Activated T-helper 2 cell treated with anti-CD3 and anti-CD28 coated beads, Interferon-gamma antibody, Interleukin-2, Interleukin-4, amounts not matched to agents 10 μg/mL and 5 μg/mL and 100 μg/mL, durations not matched to agents 14 hours and 24 hours and 36 hours (primary cell): ENCODE measurements at places on chromosomes 2 and 18. TPM values are rescaled to one million over a fixed set of nuclear protein-coding genes. Genes with fewer than 3 reads are reported as not detected.

Gene GRP
- not detected in 2 replicates for total RNA-seq

Gene KLF7
- total RNA-seq: 16.6 and 19.3 TPM in 2 replicates

Gene SLC5A7
- total RNA-seq: not detected in 2 replicates

Gene PXDN
- 2.0 and 2.3 TPM in 2 replicates for total RNA-seq

Gene ITGA6
- 0.11 and 0.25 TPM in 2 replicates for total RNA-seq

Gene VWC2L
- not detected in 2 replicates for total RNA-seq

Gene CROCC2
- total RNA-seq: not detected in 2 replicates

Gene RAB6D
- total RNA-seq: 0.07 TPM in 1 of 2 replicates, not detected in the other

Gene IL36A
- total RNA-seq: 0.34 TPM in 1 of 2 replicates, not detected in the other

Gene RPL37A
- total RNA-seq: 3,117 and 3,296 TPM in 2 replicates

Gene SCYGR6
- total RNA-seq: not detected in 2 replicates

Gene STAT1
- 135 and 139 TPM in 2 replicates for total RNA-seq

Gene CCT4
- 360 and 367 TPM in 2 replicates for total RNA-seq

Gene FAM228A
- total RNA-seq: 0.21 TPM in 1 of 2 replicates, not detected in the other

Gene PRKAG3
- total RNA-seq: not detected in 2 replicates

GRCh38 chr18:38019292-38019691, 453.7 kb upstream of the CELF4 start:
- no peak for DNase-seq

GRCh38 chr2:30206461-30207430, 24.6 kb upstream of the LBH start:
- DNase-seq: no peak

- DNase-seq: no peak
These were observed 5.9 kb downstream of the MBOAT2 start for GRCh38 chr2:8997631-8998030.

- no peak for DNase-seq
These were observed 78.5 kb downstream of the FIGN start for GRCh38 chr2:163657281-163657656.

DNA sequence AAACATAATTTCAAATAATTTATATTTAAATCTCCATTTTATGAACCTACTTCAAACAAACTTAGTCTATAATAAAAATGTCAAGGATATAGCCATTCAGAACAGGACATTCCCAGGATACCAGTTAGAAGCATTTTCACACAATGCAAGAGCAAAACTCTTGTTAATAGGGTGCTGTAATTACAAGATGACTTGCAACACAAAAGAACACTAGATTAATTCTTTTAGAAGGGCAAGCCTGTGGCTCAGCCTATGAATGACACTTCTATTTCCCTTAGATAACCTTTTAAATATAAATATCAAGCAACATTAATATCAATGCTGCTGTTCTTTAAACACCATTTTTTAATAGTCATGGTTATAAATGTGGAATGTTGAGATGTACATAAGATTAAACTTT, 157.9 kb upstream of the SCN7A start:
- DNase-seq: no peak

DNA sequence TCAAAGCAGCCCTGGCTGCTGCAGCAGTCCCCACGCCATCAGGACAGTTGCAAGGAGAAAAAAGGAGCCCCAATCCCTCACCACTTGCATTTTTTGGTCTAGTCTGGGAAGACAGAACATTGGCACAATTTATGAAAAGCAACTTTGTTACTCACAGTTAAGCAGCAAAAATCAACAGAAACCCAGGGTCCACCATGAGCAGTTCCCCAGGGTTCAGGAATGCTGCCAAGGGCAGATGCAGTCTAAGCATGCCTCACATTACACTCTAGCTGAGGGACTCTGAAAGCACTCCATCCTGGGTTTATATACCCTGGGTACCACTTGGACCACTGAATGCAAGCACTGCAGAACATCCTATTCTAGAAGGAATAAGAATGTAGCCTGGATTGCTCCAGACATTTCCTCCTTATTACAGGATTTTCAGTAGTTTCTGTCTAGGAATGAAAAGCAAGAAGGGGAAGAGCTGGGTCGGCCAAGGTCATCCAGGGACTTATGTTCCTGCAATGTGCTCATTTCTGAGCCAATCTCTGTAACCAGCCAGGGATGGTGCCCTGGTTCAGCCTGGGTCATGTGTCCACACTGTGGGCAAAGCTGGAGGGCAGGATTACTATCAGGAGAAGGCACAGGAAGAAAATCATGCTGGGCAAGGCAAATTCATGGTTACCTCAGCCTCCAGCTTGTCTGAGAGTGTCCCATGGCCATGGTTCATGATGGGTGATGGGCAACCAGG, 19.5 kb upstream of the TMEM163 start:
- no peak for DNase-seq

DNA sequence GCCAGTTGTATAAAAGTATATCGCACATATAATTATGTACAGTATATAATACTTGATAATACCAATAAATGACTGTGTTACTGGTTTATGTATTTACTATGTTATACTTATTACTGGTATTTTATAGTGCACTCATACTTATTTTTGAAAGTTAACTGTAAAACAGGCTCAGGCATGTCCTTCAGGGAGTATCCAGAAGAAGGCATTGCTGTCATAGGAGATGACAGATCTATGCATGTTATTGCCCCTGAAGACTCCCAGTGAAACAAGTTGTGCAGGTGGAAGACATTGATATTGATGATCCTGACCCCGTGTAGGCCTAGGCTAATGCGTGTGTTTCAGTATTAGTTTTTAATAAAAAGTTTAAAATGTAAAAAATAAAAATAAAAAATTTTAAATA, 20.3 kb upstream of the ASXL3 start:
- no peak for DNase-seq

- DNase-seq: no peak
These were observed 49.4 kb upstream of the MCFD2 start for GRCh38 chr2:46964835-46965560.

- DNase-seq: no peak
These were observed 332.1 kb upstream of the ETAA1 start for GRCh38 chr2:67065046-67065445.

DNA sequence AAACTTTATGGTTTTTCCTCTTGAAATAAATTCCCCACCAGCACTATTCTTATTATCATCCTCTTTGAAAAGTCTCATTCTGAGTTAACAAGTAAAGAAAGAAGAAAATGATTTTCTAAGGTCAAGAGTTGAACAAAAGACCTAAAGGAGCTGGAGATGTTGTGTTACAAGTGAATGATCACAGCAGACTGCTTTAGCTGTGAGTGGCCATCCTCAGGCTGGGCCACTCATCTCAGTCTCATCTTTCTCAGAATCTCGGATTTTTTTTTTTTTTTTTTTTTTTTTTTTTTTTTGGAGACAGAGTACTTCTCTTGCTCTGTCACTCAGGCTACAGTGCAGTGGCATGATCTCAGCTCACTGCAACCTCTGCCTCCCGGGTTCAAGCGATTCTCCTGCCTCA, 133.3 kb downstream of the CDH2 start:
- no peak for DNase-seq

- DNase-seq: no peak
These were observed 55.6 kb upstream of the ACMSD start for GRCh38 chr2:134782792-134783191.

DNA sequence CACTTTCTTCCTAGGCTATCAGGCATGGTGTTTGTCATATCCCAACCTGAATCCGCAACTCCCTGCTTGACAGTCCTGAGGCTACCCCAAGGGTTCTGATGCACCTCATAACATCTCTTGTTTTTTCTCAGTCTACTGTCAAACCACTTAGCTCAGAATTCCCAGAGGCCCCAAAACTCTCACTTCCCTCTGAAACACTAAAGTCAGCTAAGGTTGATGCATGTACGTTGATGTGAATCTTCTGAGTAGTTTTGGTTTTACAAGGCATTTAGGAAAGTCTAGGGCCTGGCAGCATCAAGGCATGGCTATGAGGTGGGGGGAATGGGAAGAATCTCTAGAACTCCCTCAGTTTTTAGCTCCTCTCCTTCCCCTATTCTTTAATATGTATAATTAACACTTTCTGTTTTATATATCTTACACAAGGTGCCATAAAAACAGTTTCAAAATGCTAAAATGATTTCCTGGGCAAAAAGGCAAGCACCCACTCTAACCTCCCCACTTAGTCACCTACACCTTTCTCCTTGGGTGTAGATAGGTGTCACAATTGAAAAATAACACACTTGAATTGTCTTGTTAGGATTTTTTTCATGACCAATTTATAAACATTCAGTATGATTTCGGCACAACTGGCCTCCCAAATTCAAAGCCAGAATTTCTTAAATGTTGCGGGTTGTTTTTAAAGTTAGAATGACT, 71.4 kb upstream of the TANK start:
- DNase-seq: no peak

DNA sequence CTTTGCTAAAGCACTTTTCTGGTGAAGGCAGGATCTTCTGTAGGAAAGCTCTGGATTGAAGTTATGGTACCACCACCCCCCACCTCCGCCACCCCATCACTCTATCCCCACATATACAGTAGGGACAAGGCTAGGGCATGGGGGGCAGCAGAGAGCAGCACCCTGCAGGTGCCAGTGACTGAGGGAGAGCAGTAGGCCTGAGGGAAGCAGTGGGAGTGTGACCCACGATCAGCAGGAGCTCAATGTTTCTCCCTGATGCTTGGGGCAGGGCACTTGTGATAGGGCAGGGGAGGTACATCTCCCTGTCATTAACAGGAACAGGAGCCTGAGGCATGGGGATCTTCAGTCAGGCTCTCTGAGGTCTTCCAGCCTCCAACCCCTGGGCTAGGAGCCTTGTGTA, 121.6 kb downstream of the ZFP36L2 start:
- no peak for DNase-seq

- peak; percentile 79 for DNase-seq
These were observed 415 bp upstream of the MCFD2 start for GRCh38 chr2:46915811-46916630.

DNA sequence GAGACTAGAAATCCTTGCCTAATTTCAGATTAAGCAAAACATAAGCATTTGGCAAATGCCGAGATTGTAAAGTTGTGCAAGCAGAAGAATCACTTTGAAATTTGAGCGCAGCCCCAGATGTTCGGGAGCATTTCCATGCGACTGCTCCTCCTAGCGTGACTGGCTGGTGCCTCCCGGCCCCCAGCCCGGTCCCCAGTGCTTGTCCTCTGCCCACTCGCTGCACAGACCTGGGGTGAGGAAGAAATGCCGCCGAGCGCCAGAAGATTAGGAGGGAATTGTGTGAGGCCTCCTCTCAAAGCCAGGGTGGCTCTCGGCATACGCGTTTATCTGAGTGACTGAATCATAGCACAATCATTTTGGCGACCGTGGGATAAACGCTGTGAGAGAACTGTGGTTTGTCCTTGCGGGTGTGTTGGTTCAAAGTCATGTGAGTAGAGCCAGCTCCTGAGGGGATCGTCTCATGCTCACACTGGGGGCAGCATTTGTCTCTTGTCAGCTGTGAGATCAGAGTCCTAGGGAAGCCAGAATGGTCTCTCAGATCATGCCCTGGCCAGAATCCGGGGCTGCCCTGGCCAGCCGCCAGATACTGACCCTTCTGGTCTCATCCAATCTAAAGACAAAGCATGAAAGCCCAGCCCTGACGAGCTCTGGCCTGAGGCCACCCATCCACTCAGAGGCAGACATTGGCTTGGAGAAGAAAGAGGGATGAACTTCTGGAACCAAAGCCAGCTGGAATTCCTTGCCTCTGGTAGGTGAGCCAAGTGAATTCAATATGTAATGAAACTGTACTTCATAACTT, 189.3 kb downstream of the SH3RF3 start:
- DNase-seq: no peak

- DNase-seq: no peak
These were observed 19.6 kb downstream of the RAMP1 start for GRCh38 chr2:237879058-237879430.

DNA sequence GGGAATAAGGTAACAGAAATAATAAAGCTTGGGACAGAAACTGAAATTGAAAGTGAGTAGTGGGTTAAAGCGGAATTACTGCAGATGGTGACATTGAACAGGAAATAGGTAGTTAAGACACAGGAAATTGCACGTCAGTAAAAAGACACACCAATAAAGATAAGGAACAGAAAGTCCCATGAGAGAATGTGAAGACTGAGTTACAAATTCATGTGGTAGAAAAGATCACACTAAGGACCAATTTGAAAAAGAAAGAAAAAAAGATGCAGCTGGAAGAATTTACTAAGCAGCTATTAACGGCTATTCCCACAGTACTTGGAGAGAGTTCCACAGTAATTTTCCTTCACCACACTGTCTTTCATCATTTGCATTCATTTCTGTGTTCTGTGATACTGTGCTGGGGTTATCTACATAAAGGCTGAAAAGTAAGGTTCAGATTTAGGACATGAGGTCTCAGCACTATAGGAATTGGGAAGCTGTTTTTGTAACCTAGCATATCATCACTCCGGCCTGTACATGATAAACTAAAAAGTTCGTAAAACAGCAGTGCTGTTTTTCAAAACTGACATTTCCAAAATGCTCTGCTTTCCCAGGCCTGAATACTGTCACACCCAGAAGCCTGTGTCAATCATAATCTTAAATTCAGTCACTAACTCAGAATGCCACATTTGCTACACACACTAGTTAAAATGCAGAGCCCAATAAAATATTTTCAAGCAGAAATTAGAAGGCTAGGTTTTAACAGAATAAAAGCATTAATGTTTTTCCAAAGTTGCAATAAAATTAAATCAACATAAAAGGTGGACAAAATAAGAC, 42.9 kb downstream of the SRBD1 start:
- no peak for DNase-seq

- no peak for DNase-seq
These were observed 857 bp downstream of the FABP1 start for GRCh38 chr2:88126772-88127637.

GRCh38 chr2:52345676-52346075, 1313.7 kb upstream of the NRXN1 start:
- DNase-seq: no peak

- no peak for DNase-seq
These were observed 63.2 kb downstream of the GNAL start for GRCh38 chr18:11752116-11752911.

GRCh38 chr2:13193900-13194299, 477.2 kb downstream of the TRIB2 start:
- DNase-seq: no peak

- DNase-seq: no peak
These were observed 86.4 kb upstream of the RGPD4 start for GRCh38 chr2:107740300-107740699.

- DNase-seq: no peak
These were observed 33.3 kb downstream of the CFLAR start for GRCh38 chr2:201149064-201149820.
